ENCODE measurements at places on chromosomes 2 and 18. TPM values are rescaled to one million over a fixed set of nuclear protein-coding genes. Genes with fewer than 3 reads are reported as not detected.

DNA sequence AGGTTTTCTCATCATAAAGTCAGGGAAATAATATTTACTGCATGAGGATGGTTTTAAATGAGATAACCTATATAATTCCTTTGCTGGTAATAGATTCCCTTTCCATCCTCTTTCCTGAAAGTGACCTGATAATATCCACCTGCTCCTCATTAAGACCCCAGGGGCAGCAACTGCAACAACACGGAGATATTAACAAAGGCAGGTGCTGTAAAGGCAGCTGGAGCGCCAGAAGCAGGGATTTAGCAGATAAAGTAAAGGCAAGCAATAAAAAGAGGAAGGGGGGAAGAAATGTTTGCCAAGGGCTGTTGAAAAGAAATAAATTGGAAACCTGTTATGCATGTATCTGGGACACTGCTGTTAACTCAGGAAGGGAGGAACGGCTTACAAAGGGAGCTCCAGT, 472.6 kb upstream of the KLHL29 start:
- DNase-seq = no peak

DNA sequence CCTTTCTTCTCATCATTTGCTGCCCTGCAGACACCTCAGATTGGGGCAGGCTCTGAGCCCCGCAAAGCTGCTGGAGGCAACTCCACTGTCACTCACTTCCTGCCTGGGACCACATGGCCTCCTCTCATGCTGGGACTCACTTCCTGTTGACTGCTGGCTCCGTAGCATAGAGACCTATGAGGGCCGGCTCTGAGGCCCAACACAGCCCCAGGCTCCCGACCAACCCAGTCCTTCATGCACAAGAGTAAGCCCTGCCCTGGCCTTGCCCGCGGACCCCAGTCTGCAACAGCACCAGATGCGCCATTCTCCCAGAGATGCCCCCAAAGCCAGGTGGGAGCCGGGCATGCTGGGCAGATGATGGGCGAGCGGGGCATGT, 55.7 kb downstream of the DNMT3A start:
- no peak for DNase-seq

The MC4R gene
- not detected for total RNA-seq

DNA sequence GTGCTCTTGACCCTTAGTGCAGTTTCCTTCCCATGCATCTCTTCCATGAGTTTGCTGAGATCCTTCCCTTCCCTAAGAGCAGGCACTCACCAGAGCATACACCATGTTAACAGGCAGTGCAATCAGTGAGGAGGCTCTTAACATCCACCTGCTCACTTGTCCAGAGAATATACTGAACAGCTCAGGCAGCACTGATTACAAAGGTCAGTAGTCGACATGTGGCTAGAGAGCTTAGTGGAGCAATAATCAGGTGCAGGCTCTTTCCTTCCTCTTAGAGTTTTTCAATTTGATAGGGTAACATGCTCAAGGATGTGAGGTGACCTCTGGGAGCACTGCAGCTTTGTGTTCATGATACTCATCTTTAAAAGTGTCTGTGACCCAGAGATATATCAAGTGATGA, 144.1 kb upstream of the SETBP1 start:
- no peak for DNase-seq

The CASP10 gene
- 31.6 TPM for total RNA-seq

DNA sequence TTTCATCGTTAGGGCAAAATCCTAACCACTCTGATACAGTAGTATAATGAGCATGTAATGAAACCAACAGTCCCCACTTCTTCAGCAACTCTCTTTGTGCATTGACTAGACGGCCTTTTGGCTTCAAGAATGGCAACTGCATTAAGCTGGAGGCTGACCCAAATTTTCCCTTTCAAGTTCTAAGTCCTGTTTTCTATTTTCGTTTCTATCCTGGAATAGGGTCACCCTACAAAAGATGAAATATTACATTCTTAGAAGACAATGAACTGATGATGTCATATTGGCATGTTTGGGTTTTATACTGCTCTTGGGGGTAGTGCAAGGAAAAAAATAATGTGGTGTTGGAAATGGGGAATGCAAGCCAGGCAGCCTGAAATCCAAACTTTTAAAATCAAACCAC, 254.4 kb downstream of the ETAA1 start:
- DNase-seq = no peak

DNA sequence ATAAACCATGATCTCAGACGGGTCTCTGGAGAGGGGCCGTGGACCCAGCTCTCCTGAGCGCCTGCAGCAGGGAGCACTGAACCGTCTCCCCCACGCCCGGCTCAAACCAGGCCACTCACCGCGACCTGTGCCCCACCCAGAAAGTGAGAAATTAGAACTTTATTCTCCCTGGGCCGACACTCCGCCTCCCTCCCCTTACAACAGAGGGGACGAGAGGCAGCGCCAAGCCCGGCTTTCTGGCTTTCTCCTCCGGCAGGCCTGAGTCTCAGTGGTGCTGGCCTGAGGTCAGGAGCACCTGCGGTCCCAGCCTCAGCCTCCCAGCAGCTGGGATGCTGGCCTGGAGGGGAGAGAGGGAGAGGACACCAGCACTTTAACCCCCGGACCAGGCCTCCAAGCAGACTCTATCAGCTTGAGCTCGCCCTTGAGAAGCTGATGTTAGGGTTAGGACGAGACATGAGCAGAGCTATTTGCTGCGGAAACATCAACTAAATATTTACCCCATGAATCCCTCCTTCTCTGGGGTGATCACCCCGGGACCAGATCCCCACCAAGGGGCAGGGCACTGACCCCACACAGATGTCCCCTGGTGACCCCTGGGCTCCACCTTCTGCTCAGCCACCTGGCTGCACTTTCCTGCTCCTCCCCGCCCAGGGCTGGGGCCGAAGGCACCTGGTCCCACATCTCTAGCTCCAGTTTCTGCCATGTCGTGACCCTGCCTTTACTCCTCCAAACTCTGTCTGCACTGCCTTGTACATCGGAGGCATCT, 856.3 kb upstream of the SALL3 start:
- no peak for DNase-seq

DNA sequence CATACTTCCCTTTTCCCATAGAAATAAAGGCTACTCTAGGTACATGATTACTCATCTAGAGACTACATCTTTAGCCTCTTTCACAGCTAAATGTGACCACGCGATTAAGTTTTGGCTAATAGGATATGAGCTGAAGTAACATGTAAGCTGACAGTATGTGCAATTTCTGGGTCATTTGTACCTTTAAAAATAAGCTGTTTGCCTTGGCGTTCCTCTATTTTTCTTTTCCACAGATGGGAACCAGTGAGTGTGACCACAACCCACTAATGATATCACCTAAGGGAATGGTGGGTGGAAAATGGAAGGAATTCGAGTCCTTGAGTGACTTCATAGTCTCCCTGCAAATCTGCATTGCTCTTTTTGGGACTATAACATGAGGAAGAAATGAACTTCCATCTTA, 11.7 kb upstream of the NABP1 start:
- no peak for DNase-seq

GRCh38 chr2:241810307-241811200, 1.6 kb downstream of the NEU4 start:
- DNase-seq = peak; percentile 43

DNA sequence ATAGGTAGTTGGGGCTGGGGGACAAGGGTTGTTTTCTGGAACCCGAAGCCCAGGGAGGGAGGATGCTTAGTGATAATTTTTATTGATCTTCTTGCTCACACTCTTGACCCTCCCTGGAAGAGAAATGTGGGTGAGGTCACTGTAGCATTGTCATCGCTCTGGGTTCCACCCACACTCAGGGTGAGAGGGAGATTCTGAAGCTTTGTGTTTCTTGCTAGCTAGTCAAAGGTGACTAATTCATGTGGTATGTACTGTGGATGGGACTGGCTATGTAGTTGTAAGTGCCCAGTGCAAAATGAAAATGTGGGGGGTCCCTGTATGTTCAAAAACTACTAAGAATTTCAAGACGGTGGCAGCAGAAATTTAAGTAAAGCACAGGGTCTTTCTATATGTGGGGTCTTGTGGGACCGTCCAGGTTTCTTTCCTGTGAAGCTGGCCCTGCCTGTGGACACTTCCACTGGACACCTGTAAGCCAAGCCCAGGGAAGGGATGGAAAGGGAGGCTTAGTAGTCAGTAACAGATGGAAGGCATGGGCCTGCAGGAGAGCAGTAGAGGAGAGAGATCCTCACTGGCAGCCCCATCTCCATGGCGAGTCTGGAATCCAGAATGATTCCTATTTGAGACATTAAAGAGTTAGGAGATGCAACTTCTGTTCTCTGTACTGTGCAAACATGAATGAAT, 35.0 kb downstream of the TSN start:
- no peak for DNase-seq

The TEX44 gene
- total RNA-seq = not detected

The IL1A gene
- 1.9 TPM for total RNA-seq

GRCh38 chr2:212156088-212156487, 382.5 kb downstream of the ERBB4 start:
- no peak for DNase-seq

The NYAP2 gene
- 0.93 TPM for total RNA-seq

GRCh38 chr18:59359576-59359952, 499 bp upstream of the LMAN1 start:
- DNase-seq = no peak

GRCh38 chr2:98698896-98699295, 32.0 kb downstream of the MGAT4A start:
- no peak for DNase-seq

GRCh38 chr18:39724652-39725051, 2159.1 kb upstream of the CELF4 start:
- DNase-seq = no peak

The CRYGC gene
- not detected for total RNA-seq

GRCh38 chr18:6205706-6206105, 209.0 kb downstream of the L3MBTL4 start:
- no peak for DNase-seq

The SERPINB10 gene
- total RNA-seq = not detected

The GFPT1 gene
- 68.2 TPM for total RNA-seq

DNA sequence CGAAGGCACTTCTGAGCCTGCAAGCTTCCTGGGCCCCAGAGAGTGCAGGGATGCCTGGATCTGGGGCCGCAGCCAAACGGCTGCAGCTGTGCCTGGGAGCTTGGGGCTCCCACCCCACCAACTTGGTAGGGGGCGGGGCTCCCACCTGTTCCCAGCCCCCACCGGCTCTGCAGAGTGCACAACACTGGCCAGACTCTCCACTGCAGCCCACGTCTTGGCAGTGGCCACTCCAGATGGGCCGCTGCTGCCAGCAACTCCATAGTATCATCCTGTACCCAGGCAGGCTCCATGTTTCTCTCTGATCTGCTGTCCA, 9.9 kb downstream of the DYSF start:
- no peak for DNase-seq

DNA sequence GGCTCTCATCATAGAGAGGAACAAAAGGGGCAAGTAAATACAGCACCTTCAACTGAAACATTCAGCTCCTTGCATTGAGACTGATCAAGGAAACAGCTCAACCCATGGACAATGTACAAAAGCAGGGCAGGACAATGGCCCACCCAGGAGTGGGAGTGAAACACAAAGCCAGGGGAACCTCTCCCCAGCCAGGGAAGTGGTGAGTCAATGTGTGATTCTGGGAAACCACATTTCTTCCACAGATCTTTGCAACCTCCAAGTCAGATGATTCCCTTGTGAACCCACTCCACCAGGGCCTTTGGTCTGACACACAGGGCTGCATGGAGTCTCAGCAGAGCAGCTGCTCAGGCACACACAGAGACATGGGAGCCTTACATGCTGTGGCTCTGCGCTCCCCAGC, 294.5 kb downstream of the NR4A2 start:
- DNase-seq = no peak

GRCh38 chr18:45355944-45356520, 259.2 kb upstream of the SLC14A2 start:
- no peak for DNase-seq

The SCYGR4 gene
- not detected for total RNA-seq

DNA sequence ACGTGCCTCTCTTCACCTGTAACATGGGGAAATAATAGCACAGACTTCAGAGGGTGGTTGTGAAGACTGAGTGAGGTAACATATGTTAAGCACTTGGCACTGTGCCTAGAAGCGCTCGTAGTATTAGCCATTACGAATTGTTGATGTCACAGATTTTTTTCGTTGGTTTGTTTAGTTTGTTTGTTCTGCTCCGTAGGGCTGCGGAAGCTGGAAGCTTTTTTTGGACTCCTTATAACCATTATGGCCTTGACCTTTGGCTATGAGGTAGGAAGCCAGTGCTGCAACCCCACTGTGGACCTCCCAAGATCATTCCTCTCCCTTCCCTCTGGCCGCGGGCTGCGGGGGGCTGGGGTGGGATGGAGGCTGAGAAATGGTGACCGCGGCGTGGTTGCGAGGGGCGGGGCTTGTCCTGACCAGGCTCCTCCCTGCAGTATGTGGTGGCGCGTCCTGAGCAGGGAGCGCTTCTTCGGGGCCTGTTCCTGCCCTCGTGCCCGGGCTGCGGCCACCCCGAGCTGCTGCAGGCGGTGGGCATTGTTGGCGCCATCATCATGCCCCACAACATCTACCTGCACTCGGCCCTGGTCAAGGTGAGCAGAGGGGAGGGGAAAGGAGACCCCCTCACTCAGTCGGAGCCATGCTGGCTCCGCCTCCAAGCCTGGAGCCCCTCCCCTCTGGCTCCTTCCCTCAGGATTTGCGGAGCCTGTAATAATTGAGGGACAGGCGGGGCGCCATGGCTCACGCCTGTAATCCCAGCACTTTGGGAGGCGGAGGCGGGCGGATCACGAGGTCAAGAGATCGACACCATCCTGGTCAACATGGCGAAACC, 5.5 kb downstream of the SLC11A1 start:
- peak; percentile 91 for DNase-seq

DNA sequence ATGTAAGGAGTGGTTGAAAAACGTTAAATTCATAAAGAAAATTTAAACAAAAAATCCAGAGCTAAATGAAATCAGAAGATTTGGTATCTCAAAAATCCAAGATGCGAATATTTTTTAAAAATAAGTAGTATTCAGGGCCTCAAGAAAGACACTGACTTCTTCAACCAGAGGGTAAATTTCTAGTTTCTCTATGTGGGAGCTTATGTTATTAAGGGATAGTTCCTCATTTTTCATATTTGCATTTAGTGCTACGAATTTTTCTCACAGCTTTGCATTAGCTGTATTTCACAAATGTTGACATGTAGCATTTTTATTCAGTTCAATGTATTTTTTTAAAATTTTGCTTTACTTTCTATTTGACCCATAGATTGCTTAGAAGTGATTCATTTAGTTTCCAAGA, 454.7 kb downstream of the CBLN2 start:
- DNase-seq = no peak
